Sciatic nerve (tissue), 2 donors: ENCODE measurements at places on chromosomes 12 and 14.

DNA sequence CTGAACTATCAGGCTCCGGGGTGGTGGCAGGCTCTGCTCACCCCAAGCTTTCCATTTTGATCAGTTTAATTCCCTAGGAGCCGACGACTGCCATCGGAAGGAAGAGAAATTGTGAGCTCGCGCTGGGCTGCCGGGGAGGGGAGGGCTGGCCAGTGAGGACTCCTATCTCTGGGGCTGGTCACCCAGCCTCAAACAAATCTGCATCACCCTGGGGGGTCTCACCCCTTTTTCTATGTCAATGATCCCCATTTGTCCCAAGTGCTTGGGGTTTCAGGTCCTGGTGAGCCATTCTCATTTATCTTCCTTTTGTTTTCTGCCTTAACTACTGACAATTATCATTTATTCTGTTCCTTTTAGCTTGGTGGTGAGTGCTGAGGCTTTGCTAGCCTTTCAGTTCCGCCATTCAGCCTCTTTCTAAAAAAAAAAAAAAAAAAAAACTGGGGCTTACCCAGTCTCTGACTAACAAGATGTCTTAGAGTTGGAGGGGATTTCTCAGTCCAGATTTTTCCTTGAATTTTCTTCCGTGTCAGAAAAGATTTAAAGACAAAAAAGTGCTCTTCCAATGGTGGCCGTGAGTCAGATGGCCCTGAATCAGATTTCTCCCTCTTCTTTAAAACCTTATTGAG, 22.8 kb upstream of the USP44 start:
- no peak for DNase-seq

GRCh38 chr12:62205346-62205745, 54.9 kb upstream of the USP15 start:
- no peak for DNase-seq

DNA sequence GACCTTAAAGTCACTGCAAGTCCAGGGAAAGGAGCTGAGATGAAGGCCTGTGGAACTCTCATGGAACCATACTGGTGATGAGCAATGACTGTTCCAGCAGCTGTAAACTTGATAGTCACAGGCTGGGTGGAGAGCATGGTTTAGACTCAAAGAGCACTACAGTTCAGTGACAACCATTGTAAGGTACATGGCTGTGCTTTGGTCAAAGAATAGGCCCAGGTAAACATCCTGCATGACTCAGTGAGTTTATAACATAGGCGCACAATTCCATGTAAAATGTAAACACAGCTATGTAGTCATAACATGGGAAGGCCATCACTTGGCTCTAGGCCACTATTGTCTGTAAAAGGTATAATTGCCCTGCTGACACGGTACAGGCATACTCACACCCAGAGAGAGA, 119.3 kb upstream of the FSCB start:
- no peak for DNase-seq

DNA sequence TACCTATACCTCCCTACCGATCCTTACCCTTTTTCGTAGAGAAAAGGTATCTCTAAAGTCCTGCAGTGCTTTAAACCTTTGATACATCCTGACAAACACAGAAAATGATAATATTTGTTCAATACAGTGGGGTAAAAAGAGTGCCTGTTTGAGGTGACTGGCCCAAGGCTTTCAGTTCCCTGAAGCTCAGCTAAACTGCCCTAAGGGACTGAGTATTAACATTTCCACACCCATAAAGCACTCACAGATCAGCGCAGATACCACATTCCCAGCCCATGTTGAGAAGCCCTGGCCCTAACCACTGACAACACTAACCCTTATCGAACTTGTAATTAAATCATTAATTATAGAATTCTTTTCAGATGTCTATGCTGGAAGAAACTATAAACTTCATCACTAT, 108.7 kb downstream of the DIP2B start:
- DNase-seq, result no peak

DNA sequence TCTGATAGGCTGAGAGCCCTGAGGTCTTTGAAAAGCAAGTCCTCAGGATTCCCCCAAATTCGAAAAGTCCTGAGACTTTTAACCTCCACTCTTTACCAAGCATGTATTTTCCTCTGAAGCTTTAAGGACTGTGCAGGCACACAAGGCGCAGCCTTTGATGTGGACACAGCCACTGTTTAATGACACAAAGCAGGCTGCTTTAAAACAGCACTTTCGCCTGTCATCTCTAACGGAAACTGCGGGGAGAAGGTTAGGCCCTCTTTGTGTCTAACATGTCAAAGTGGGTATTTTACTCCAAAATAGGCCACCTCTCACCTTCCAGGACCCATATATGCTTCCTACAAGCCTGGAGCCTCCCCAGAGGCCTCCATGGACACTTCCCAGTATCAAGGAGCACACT, 159.2 kb downstream of the GCH1 start:
- DNase-seq, result no peak

DNA sequence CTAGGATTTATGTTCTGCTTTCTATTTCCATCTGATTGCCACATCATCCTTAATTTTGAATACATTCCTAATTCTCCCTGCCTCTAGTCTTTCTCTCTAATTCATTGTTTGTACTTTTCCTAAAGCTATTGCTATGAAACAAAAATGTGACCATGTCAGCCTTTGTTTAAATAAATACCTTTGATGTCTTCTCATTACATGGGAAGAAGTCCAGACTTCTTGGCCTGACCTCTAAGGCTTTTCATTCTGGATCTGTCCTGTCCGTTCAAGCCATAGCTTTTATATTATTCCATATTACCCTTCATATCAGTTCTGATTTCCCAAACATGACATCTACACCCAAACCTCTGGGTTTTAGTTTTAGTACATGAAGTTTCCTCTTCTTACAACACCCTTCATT, 91.4 kb downstream of the CDK17 start:
- DNase-seq, result no peak

DNA sequence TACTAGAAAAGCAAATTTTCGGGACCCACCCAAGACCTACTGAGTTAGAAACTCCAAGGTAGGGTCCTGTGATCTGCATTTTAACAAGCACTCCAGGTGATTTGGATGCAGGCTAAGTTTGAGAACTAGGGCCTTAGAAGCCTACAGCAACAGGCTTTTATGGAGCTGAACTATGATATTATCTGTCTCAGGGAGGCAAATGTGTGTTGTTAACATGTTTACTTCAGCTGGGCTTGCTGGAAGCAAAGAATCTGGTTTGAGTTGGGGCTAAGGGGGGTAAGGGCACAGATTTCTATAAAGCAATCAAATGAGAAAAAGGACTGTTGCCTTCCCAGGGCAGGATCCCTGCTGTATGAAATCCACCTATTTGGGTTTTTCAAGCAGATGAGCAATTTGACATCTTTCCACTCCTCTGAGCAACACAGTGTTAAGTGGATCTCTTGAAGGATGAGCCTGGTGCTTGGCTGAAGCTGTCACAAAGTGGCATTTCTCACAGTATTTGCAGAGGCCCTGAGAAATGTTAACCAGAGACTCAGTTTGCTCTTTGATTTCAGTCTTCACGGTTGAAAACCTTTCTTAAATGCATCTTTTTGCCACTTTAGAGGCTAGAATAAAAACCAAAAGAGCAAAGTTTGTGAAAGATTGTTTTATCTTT, 36.2 kb upstream of the SOCS2 start:
- DNase-seq, result no peak

DNA sequence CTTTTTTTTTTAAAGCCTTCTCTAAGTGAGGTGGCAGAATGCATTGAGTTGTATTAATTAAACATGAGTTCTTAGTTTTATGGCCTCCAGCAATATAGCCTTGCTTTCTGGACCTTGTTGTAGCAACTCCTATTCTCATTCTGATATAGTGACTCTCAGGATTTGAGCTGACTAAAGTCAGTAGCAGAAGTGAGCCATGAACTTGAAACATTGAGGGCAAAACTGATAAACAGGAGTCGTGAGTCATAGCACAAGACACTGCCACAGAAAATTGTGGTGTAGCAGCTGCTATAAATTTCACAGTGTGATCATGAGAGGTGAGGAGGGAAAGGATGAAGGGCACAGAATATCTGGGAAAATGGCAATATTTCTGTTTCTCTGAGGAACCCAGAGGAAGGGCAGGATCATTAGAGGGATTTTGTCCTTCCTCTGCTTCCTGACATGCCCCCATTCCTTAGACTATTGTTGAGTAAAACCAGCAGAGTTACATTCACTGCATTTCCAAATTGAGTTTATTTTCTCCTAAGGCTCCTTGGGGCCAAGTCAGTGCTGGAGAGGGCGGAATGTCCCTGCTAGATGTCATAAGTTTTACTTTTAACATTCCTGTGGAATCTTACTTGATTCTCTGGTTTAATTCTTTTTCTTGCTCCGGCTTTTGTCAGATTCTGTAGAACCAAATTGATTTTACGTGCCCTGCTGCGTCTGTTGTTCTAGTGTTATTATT, 7.5 kb downstream of the KLRG1 start:
- DNase-seq, result no peak

GRCh38 chr12:61098031-61098580, 1162.1 kb upstream of the USP15 start:
- DNase-seq, result no peak

DNA sequence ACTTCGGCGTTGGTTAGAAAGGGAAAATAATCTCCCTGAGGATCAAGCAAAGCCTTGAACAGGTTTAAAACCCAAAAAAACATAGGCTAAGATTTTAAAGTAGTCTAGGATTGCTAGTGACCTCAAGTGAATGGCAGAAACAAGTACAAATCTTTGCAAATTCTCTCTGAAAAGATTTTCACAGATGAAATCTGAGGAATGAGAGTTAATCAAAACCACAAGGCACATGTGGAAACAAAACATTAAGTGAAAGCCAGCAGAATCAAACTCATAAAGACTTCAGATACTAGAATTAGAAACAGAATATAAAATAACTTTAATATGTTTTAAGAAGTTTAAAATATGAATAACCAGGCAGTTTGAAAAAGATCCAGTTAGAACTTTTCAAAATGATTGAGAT, 52.2 kb upstream of the CFL2 start:
- no peak for DNase-seq

GRCh38 chr12:64681200-64682052, 71.1 kb downstream of the RASSF3 start:
- no peak for DNase-seq

GRCh38 chr14:67683842-67684241, 9.4 kb upstream of the VTI1B start:
- no peak for DNase-seq

GRCh38 chr12:103742349-103742932, 98.6 kb downstream of the NT5DC3 start:
- DNase-seq, result no peak

- DNase-seq, result peak; percentile 66
Observed at GRCh38 chr12:80937391-80938238, at the start of gene LIN7A. LIN7A (minus strand) TSS chr12:80937934; CDS start chr12:80937722, 212 bp downstream.

- DNase-seq, result no peak
Observed at GRCh38 chr12:10358131-10358530, 31.7 kb downstream of the KLRK1 start.

GRCh38 chr14:105850853-105851581, 324.6 kb downstream of the TMEM121 start:
- DNase-seq, result peak; percentile 32

- peak; percentile 51 for DNase-seq
Observed at GRCh38 chr12:110270125-110270962, 10.7 kb upstream of the ATP2A2 start.

GRCh38 chr12:116476227-116476822, 82.9 kb upstream of the MAP1LC3B2 start:
- no peak for DNase-seq

DNA sequence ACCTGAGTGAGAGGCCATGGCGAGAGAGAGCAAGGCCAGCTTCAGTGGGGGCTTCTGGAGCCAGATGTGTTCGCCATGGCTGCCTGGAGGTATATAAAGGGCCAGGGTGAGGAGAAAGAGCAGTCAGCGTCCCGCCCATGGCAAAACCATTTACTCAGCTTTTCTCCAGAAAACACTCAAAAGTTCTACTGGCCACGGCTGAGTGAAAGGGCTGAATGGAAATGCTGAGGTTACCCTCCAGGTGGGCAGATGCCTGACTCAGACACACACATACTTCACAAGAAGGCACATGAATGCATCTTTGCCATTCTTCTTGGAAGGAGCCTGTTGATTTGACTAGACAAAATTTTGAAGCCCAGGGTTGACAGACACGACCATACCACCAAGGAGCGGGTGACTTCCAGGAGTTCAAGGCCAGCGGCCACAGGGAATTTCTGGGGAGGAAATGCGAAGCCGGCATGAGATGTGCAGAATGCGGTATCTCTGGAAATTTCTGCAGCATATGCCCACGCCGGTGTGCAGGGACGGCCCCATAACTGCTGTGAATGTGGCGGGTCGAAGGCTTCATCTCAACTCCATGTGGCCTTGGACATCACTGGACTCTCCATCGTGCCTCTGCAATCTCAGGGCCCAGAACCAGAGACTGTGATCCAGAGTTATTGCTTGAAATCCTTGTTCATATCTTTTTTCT, at the start of gene IL31:
TSS of gene IL31 (minus strand) at position 67 of the 691 bp plus-strand sequence. CDS start at position 18, 49 bp downstream.
- no peak for DNase-seq

DNA sequence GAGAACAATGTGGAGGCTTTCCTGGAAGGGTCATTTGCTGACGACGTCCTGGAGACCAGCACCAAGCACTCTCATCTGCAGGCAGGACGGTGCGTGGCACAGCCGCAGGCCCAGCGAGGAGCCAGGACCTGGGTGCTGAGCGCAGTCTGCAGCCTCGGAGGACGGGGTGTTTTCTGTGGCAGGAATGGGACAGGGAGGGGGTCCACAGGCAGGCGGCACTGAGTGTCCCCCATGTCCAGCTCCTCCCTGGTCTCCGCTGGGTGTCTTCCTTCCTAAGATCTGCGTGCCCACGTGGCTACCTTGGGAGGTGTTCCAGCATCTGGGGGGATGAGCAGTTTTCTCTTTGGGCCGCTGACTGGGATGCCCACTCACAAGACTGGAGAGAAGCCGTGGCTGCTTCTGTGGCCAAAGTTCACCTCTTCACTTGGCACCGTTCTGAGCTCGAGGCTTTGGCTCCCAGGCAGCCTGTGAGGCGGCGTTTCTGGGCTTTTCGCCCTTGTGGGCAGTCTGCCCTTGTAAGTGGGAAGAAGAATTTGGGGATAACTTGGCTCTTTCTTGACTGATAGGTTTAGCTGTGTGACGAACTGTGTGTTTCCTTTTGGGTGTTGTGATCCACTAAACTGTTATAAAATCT, 72.2 kb downstream of the NOC4L start:
- no peak for DNase-seq

GRCh38 chr12:5439788-5440300, 7.9 kb downstream of the NTF3 start:
- DNase-seq, result no peak

DNA sequence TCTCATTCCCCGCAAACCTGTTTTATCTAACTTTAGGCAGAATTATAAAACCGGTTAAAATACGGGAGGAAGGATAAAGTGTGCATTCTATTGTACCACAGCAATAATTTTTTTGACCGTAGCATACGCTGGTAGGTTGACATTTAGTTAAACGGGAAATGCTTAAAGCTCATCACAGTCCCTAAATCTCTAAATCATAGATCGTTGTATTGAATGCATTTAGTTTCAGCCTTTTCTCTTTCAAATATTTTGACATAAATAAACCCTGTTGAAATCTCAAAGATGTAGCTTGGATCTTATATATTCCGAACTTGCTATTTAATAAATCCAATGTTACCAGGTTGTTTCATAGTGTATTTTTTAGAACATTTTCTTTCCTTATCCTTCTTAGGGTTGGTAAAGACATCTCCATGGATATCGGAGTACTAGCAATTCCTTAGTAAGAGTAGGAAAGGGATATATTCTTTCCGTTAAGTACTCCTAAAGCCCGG, 798 bp downstream of the CLEC2B start:
- no peak for DNase-seq
